NCI-H460 (cell line): ENCODE measurements at places on chromosomes 6 and 20. TPM values are rescaled to one million over a fixed set of nuclear protein-coding genes. Genes with fewer than 3 reads are reported as not detected.
A peak's percentile ranks its signal among the peaks of the same experiment; 100 is the strongest.

Gene HLA-DRB1
- total RNA-seq = 0.42 and 1.4 TPM in 2 replicates

Gene LINC00237
- total RNA-seq = not detected in 2 replicates

Gene CBLN4
- total RNA-seq = not detected in 2 replicates

Gene TREM2
- not detected in 2 replicates for total RNA-seq

Gene GDAP1L1
- total RNA-seq = not detected in 2 replicates

Gene TRIM26
- total RNA-seq = 14.2 and 17.4 TPM in 2 replicates

Gene RAET1G
- total RNA-seq = 1.1 and 1.2 TPM in 2 replicates

Gene HLA-DRA
- 0.12 TPM in 1 of 2 replicates, not detected in the other for total RNA-seq

Gene TBXT
- total RNA-seq = 2,009 and 2,059 TPM in 2 replicates

Gene RIN2
- 40.8 and 42.4 TPM in 2 replicates for total RNA-seq

Gene C6orf52
- total RNA-seq = 0.81 and 1.3 TPM in 2 replicates

Gene C6orf163
- 1.2 and 2.0 TPM in 2 replicates for total RNA-seq

- no peak for DNase-seq
These were observed 233.6 kb downstream of the TPBG start for GRCh38 chr6:82597201-82597600.

- no peak for DNase-seq
These were observed 43.8 kb downstream of the EYA2 start for GRCh38 chr20:46938434-46938833.

- DNase-seq = no peak
These were observed 4.5 kb downstream of the CABLES2 start for GRCh38 chr20:62402456-62403150.

DNA sequence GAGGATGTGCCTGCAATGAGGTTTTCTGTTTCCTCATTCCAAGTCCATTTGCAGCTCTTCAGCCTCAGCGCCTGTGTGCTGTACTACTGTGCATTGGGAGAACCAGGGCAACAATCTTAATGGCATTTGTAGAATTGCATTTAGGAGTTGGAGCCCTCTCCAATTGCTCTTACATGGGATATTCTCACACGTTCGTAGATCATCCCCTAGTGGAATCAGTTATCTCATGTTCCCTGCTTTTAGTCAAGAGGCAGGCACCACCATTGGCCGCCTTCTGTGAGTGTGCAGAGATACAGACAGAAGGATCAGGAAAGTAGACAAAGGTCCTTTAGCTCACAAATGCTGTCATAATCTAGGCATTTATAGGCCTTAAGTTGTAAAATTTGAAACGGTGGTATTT, 84.2 kb upstream of the RGS17 start:
- no peak for DNase-seq

GRCh38 chr6:84731401-84731800, 33.0 kb downstream of the TBX18 start:
- DNase-seq = no peak

DNA sequence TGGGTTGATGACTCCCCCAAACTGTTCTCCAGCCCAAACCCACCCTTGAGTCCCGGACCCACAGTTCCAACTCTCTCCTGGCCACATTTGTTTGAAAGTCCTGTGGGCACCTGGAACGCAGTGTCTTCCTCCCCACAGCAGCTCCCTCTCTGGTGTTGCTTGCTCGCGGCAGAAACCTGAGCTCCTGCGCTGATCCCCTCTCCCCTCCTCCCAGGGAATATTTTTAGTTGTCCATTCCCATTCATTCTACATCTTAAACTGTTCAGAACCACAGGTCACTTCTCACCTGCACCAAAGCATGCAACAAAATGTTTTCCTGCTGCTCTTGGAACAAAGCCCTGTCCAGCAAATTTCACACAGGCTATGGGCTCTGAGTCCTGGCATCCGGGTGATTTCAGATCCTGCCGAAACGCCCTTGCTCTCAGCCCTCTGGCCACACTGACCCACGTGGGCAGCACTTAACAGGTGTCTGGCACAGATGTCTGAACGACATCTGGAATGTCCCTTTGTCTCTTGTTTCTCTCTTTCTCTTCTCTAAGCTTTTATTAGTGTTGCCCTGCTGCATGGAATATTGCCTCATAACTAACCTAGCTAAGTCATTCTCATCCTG, 27.0 kb upstream of the PMEPA1 start:
- no peak for DNase-seq

DNA sequence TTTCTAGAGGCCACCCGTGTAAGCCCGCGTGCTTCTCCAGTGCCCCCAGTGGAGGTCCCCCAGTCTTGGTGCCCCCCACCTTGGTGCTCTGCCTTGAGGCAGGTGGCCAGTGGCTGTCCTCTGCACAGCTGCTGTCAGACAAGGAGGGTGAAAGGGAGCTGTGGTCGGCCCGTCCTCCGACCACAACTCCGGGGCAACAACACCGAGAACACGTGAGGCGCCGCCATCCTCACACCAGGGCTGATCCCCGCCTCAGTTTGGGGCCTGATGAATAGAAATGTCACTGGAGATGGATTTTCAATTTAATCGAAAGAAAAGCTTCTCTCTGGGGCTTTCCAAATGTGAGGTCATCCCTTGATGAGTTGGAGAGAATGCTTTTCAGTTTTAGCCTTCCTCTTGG, 304.6 kb downstream of the CDH4 start:
- DNase-seq = no peak

DNA sequence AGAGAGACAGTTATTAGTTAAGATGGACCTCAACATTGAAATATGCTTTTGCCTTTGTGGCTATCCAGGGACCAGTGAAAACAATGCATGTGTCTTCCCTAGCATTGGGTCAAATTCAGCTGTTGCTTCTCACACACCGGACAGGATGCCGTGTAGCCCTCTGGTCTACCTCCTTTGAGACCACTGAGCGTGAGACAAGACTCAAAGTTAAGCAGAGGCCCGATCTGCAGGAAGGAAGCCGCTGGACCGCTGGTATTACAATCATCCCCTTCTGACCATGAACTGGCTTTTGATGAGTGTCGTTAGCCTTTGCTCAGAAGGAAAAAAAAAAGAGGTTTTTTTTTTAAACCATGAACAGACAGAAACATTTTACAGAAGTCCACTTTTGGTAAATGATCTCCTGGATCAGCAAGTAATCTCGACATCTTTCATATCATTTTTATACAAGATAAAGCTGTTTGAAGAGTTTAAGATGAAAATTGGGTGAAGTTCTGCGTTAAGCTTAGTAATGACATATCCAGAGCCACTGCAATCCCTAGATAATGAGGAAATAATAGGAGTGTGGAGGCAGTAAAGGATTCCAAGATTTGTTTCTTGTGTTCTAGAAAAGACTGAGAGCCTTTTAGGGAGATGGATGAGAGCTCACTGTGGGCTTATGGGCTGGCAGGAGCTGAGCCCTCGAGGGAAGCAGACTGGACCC, 622.8 kb downstream of the QKI start:
- DNase-seq = no peak

DNA sequence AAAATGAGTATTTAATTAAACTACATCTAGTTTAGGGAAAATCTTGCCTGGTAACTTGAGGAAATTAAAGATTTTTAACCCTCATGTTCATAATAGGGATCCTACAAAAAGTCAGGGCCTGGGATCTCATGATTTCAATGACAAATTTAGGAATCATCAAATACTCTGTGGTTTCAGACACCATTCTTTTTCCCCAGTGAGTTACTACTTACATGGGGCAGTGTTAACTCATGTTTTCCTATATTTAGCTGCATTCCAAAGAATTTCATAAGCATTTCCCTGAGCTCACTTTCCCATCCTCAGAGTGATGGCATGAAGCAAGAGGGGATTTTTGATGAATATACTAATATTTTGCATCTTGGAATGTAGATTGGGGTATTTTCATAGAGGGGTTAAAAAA, 321.7 kb downstream of the CENPW start:
- no peak for DNase-seq

DNA sequence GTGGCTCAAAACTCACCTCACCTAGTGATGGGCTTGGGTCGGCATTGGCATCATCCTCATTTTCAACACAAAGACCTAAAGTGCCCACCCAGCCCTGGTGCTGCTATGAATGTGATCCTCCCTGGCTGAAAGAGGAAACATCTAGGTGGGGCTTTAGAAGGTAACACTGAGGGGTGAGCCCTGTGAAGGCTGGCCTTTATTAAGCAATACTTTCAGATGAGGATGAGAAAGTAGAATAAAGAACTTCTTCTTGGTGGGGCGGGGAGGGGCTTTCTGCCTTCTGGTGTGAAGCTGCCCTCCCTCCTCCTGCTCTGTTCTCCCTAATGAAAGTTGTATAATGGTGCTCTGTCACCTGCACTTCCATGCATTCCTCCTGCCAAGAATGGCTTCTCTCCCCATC, 133.0 kb upstream of the TRAF3IP2 start:
- DNase-seq = no peak

DNA sequence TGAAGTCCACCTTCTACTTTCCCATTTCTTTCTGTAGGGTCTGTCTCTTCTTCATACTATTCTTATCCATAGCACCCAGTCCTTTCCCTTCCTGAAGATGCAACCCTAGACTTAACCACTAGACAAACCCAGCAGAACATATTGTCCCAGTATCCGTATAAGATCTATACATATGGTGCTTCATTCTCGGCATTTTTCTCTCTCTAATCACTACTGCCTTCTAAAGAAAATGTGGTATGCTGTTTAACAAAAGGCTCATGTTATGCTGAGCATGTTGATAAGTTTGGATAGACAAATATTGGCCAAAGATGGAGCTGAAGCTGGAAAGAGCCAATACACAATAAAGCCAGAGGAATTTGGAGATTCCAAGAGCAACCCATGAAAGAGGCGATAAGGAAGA, 212.6 kb downstream of the MAFB start:
- DNase-seq = no peak

- no peak for DNase-seq
These were observed 50.8 kb downstream of the IL22RA2 start for GRCh38 chr6:137122612-137123011.

GRCh38 chr6:102798636-102799035, 1405.1 kb downstream of the GRIK2 start:
- DNase-seq = peak; percentile 12

DNA sequence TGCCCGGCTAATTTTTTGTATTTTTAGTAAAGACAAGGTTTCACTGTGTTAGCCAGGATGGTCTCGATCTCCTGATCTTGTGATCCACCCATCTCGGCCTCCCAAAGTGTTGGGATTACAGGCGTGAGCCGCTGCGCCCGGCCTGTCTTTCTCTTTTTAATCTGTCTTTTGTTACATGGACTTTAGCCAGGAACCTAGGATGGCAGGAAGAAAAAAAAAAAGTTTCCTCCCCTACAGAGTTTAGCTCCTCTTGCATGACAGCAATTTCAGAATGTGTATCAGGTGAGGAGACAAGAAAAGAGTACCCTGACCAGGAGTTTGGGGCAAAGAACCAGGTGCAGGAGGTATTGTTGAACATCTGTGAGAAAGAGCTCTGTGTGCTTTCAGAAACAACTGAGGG, 21.4 kb upstream of the TXLNB start:
- DNase-seq = no peak

GRCh38 chr6:37985355-37985754, 165.8 kb downstream of the ZFAND3 start:
- no peak for DNase-seq

DNA sequence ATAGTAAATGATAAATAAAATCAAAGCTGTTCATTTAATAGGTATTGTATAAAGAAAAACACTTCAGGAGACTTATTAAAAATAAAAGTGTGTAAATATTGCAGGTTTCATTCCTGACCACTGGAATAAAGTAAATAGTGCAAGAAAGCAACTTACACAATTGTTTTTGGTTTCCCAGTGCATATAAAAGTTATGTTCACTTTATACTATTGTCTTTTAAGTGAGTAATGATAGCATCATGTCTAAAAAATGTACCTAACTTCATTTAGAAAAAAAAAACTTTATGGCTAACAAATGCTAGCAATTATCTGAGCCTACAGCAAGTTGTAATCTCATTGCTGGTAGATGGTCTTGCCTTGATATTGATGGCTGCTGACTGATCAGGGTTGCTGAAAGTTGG, 726.6 kb upstream of the POU3F2 start:
- no peak for DNase-seq

DNA sequence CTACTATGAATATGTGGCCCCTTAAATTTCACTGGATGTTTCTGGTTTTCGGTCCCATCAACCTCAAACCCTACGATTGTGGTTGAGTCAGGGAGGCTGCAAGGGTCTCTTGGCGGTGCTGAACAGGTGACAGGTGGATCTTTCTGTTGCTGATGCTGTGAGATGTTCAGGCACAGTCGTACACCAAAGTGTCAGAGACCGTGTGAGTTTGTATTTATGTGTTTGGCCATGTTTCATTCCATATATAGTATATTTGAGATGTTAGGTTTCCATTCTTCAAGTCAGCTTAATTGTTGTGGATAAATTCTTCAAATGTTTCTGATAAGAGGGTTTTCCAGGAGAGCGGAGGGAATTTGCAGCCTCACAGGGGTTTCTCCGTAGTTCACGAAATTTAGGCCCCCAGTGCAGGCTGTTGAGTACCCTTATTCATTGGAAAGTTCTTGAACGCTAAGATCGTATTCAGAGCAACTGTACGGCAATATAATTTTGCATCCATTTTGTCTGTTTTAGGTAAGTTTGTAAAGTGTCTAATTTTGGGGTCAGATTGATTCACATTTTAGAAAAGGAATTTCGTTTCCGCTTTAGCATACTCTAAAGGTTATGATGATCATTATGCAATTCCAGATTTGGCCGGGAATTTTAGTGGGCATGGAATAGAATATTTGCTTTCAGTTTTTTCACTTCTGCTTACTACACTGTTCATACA, 1.2 kb downstream of the TAB2 start:
- DNase-seq = no peak

DNA sequence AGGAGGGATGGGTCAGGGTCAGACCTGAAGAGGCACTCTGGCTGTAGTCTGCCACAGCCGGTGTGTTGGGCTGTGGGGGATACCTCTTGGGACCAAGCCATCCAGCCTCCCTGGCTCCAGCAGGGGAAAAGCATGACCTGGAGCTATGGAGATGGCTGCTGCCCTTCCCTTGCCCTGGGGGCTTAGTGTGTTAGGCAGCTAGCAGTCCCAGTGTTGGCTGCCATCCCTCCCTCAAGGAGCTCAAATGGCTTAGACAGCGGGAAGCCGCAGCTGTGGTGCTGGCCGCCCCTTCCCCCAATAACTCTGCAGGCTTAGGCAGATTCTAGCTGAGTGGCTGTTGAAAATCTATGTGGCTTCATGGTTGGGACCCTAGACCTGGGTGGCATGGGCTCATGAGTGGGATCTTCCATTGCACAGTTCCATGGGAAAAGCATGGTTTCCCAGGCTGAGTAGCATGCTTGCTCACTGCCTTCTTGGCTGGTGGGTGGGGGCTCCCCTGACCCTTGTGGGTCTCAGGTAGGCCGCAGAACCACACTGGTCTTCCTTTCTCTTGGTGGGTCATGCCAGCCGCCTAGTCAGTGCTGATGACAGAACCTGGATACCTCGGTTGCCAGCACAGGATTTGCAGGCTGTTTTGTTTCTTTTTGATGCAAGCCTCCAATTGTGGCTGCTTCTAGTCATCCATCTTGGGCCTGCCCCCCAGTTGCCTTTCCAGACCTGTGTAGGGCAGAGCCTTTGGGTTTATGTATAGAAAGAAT, 69.0 kb upstream of the AHI1 start:
- no peak for DNase-seq

DNA sequence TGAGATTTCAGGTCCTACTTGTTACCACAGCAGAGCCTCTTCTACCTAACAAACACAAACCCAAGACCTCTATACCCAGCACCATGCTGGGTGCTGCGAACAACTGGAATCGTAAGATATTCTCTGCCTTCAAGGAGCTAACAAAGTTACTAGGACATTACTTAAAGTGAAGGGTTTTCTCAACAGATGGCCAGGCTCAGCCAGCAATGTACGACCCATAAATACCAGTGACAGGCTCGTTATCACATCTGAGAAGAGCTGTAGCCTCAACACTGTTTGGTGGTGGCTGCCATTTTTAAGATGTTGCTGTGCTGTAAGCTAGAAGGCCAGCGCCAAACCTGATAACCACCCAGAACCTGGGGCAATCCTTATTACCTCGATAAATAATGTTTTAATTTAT, 406.5 kb downstream of the KIF16B start:
- no peak for DNase-seq

GRCh38 chr20:13325033-13325432, 104.0 kb downstream of the ISM1 start:
- peak; percentile 22 for DNase-seq
